ENCODE measurements at places on chromosomes 7 and 10. TPM values are rescaled to one million over a fixed set of nuclear protein-coding genes. Genes with fewer than 3 reads are reported as not detected.

CCAR1 gene
- 101 TPM for total RNA-seq

CAMK2B gene
- 0.97 TPM for total RNA-seq

DNA sequence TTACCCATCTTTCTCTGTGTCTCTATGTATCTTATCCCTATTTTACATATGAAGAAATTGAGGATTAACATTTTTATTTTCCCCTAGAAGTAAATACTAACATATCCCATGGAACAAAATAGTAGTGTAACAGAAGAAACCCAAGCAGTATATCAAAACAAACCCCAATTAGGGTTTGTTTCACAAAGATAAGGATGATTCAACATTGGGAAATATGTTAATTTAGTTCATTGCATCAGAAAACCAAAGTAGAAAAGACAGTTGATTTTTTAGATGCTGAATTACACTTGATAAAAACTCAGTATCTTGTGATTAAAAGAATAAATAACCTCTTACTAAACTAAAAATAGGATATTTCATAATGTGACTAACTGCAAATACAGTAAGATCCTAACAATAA lies 87.8 kb downstream of the GLCCI1 start:
- DNase-seq: no peak

DNA sequence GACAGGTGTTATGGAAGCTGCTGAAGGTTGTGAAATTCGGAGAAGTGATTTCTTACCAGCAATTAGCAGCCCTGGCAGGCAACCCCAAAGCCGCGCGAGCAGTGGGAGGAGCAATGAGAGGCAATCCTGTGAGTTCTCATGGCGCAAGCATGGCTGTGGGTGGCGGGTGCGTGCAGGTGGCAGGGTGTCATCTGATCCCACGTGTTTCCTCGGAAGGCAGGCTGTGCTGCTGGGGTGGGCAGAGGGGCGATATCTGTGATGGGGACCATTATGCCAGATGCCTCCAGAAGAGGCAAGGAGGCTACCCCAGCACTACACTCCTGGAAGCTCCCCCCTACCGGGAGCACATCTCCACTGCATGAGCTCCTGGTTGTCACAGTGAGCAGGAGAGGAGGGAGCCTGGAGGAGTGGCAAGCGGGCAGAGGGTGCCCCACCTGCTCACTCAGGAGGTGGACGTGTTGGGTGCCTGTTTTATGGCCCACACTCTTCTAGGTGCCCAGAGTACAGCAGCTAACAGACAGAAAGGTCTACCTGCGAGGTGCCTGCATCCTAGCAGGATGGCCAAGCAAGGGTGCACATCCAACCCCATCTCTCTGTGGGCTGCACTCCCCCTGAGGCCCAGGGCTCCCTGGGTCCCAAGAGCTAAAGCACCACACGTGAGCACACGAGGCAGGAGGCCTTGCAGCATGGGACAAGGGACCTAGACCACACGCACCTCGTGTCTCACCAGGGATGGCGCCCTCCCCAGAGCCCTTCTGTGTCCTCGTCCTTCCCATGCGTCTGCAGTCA lies 204.7 kb downstream of the EBF3 start:
- DNase-seq: no peak

MEST gene
- 9.2 TPM for total RNA-seq

GRCh38 chr10:47078393-47079203 lies 167.4 kb downstream of the PTPN20 start:
- DNase-seq: no peak

GRCh38 chr10:35203745-35204144 lies 77.1 kb downstream of the CREM start:
- DNase-seq: no peak

SPDYE2 gene
- total RNA-seq: not detected

CD36 gene
- total RNA-seq: not detected

GRCh38 chr7:134752006-134752760 lies 27.3 kb upstream of the CALD1 start:
- DNase-seq: no peak

DNA sequence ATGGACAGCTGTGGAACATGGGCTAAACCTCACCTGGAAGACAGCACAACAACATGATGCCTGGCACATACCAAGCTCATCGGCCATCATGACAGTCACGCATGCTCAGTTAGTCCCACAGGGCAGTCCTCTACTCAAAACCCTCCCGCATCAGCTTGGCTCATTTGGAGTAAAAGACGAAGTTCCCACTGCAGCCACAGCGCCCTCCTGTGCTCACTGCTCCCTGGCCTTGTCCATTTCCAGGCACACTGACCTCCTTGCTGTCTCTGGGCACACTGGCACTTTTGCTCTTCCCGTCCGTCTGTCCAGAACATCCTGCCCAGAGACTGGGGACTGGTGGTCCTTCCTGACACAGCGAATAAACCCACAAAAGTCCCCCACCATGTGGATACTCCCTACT lies 66.2 kb downstream of the LARP4B start:
- no peak for DNase-seq

- DNase-seq: no peak
Measured at GRCh38 chr7:113657603-113658002, 261.2 kb downstream of the PPP1R3A start.

DKK1 gene
- total RNA-seq: not detected

GRCh38 chr10:48694371-48695030 lies 9.8 kb downstream of the WDFY4 start:
- DNase-seq: no peak

ZEB1 gene
- total RNA-seq: 29.7 TPM

- DNase-seq: no peak
Measured at GRCh38 chr7:118496138-118496644, 271.7 kb downstream of the ANKRD7 start.

DNA sequence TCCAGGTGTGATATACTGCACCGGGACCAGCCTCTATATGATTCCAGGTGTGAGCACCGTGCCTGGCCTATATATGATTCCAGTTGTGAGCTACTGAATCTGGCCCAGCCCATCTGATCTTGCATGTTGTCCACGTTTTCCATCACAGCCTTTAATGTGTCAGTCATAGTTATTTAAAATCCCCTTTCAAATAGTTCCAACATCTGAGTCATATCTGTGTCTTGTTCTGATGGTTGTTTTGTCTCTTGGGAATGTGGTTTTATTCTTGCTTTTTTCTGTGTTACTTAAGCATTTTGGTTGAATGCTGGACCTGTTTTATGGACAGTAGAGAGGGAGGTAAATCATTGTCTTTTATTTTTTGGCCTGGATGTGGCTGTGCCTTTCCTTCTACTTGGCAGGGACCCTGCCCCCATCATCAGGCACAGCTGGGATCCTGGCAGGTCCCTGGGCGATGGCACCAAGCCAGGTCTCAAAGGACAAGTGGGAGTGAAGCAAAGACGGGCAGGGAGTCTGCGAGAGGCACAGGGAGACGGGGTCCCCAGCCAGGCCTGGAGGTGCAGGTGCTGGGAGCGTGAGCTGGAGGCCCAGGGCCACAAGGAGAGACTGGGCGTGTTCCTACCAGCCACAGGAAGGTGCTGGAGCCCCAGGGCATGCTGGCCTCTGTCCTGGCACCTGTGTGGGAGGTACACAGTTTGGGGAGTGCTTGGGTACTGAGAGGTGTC lies 94.7 kb downstream of the DYNC2I1 start:
- no peak for DNase-seq

- no peak for DNase-seq
Measured at GRCh38 chr10:103654925-103655324, 161.4 kb downstream of the NEURL1 start.

- DNase-seq: no peak
Measured at GRCh38 chr7:147646568-147646967, 944.0 kb upstream of the C7orf33 start.

GRCh38 chr10:93006435-93007039 lies 54.1 kb upstream of the CYP26C1 start:
- DNase-seq: no peak

- no peak for DNase-seq
Measured at GRCh38 chr7:122628651-122629411, 70.1 kb downstream of the RNF133 start.

SEMA3E gene
- total RNA-seq: not detected

GRCh38 chr10:10952800-10953199 lies 64.9 kb upstream of the CELF2 start:
- no peak for DNase-seq

SLC12A9 gene
- 10.2 TPM for total RNA-seq

- DNase-seq: peak; percentile 92
Measured at GRCh38 chr10:103712898-103713498, 142.4 kb downstream of the SH3PXD2A start.

DNA sequence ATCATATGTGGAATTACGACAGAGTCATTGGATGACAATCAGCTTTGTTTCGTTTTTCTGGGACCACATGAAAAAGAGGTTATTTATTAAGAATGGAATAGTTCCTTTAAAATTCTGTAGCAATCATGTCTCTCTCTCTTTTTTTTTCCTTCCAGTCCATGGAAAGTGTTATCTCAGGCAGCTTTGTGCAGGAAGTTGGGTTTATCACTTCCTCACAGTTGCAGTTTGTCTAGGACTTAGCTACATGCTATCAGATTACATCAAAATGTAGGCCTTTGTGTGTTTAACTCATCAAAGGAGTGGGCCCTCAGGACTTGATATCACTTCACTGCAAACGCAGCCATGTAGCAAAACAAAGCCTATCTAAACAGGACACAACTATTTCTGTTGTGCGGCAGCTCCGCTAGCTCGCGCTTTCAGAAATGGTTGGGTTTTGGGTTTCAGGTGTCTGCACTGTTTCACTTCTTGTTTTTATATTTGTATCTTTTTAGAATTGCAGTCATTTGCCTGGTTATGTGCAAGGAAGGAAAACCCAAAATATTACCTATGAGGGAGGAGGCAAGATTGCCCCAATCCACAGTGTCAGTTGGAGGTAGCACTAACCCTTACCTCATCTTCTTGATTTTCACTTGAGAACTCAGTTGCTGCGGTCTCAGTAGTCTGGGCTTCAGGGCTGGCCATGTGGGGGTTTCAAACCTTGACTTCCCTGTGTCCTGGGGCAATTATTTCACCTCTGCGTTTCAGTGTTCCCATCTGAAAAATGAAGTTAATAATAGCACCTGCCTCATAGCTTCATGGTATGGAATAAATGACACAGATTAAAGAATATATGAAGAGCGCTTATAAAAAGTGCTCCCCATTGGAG lies 66.7 kb downstream of the HHEX start:
- no peak for DNase-seq

DNA sequence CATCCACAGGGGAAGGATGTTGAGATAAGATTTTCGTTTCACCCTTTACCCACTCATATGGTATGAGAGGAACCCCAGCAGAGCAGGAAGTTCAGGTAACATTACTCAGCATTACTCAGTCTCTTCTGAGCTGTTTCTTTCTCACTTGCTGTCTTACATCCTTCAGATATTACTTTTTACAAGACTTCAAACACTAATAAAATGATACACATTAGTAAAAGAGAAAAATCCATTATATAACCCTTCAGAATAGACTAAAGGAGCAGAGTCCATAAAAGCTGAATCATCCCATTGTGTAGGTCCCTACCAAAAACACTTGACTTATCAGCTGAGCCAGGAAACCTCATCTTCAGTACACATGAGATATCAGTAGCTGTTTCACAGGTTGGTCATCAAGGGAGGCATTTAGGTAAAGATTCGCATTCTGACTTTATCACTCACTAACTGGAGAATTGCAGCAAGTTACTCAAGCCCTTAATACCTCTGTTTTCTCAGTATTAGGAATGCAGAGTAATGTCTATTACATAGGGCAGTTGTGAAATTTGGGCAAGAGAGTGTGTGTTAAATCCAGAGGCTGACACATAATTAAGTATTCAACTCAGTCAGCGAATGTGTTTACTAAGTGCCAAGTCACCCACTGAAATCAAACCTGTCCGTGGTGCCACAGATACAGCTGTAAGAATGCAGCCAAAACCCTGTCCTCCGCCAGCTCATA lies 44.7 kb downstream of the KLF6 start:
- DNase-seq: no peak

HOXA11 gene
- 0.13 TPM for total RNA-seq

DNA sequence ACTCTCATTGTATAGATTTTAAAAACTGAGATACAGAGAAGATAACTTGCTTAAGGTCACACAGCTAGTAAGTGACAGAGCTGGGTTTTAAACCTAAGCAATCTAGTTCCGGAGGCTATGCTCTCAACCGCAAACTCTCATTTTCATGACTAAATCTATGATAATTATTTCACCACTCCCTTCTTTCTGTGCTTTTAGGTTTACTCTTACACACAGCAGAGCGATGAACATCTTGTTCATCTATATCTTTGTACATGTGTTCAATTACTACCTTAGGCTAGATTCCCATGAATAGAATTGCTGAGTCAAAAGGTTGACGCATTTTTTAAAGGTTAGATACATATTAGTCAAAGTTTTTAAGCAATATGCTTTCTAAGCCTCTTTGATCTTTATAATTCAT lies 154.8 kb downstream of the CHN2 start:
- DNase-seq: no peak

DNA sequence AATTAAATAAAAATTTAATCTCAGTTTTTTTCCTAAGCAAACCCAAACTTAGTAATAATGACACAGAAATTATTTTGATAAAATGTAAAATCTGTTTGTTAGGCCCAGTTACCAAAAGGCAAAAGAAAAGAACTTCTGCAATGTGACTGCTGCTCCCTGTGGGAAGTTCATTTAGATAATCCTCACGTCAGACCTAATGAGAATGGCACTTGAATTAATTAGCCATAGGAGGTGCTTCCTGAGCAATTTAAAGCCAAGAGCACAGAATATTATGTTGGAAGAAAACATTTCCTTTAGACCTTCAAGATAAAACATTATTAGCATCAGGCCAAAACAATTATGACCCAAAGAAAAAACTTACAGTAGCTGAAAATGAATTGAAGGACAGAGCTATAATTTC lies 19.4 kb downstream of the SPAM1 start:
- DNase-seq: no peak

AKR1D1 gene
- total RNA-seq: not detected

GRCh38 chr7:122550545-122550944 lies 148.4 kb downstream of the RNF133 start:
- no peak for DNase-seq

- DNase-seq: no peak
Measured at GRCh38 chr10:114987995-114988394, 50.0 kb downstream of the TRUB1 start.

DNA sequence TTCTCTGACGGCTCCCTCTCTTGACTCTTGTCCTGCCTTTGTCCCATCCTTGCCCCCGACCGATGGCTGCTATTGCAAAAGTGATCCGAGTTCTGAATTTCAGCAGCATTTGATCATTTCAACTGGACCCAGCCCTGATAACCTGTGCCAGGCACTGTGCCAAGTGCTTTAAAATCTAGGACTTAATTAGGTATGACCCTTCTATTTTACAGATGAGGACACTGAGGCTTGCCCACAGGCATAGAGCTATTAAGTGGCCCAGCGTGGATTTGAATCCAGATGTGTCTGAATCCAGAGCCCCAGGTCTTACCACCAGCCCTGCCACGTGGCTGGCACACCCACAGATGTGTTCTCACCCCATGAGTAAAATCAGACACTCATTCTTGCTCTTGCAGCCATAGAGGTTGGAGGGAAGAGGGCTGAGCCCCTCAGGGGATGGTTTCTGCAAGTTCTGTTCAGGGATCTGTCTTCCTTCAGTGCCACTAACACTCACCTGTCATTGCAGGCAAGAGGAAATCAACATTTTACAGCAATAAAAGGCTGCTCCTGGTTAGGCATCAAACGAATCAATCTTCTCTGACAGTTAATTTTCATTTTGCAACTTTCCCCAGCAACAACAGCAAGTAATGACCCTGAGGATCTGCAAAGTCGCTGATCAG lies 101.2 kb downstream of the GRID1 start:
- DNase-seq: no peak

SHTN1 gene
- not detected for total RNA-seq
